ENCODE measurements at places on chromosomes 7 and 10.

GRCh38 chr7:77348371-77348813, 67.8 kb downstream of the GSAP start:
- no peak for DNase-seq

- DNase-seq = no peak
These were observed 65.7 kb downstream of the AP3M1 start for GRCh38 chr10:74084955-74085354.

- DNase-seq = no peak
These were observed 24.8 kb downstream of the NPTX2 start for GRCh38 chr7:98641646-98642500.

- DNase-seq = no peak
These were observed 263.5 kb upstream of the DKK1 start for GRCh38 chr10:52050429-52051047.

GRCh38 chr7:130900471-130901076, 166.6 kb upstream of the KLF14 start:
- DNase-seq = no peak

DNA sequence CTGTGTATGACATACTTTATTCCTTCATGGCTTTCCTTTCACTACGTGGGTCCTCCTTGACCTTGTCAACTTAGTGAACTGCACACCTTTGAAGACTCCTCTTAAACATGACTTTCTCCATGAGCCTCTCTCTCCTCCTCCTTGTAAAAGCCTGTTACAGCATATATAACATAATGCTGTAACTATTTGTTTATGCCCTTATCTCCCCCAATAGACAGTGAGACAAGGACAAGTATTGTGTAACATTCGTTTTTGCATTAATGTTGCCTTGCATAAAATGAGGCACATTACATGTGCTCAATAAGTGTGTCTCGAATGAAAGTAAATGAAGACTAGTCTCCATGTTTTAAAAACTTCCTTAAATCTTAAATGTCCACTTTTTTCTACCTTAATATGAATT, 4.3 kb upstream of the LAMB1 start:
- no peak for DNase-seq

GRCh38 chr7:29105191-29105590, 41.1 kb downstream of the CPVL start:
- DNase-seq = no peak

GRCh38 chr10:132526676-132527075, 10.9 kb upstream of the INPP5A start:
- no peak for DNase-seq

DNA sequence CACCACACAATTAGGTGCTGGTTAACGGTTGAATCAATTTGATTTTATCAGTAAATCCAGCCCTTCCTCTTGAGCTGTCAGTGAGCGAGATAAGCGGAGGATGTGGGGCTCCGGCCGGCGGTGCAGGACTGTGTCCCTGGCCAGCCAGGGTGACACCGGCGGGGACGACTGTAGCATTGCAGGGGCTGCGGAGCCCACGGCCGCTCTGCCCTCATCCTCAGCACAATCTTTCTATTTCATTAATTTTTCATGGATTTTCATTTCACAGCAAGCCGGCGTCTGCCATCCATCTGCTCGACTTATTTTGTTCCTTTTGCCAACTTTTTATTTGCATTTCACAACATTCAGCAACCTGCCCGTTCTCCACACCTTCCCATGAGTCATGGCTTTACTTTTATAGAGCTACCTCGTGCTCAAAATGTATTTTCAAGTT, 4.7 kb downstream of the ADARB2 start:
- DNase-seq = no peak

DNA sequence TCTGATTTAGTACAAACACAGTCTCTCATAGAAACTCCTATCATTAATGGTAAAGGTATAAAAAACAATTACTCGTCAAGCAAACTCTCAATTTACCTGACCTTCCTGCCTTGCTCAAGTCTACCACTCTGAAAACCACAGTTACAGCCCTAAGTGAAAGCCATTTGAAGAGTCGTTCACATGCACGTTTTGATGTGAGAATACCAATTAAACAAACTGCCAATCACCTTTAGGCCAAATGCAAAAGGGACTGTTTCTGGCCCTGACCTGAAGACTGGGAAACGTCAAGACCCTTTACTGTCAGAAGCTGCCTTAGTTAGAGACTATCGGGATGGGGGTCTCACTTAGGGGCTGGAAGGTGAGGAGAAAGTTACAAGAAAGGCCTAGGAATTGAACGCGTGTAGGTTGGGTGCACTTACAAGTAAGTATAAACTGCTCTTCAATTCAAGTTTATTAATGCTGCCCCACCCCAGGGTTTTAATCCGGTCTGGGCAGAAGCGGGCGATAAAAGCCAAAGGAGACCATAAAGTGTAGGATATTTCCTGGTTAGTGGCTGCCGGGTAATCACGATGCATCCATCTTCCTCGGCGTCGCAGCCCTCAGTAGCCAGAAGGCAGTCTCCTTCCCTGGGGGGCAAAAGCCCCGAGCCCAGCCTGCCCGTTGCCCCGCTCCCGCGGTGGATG, 935 bp downstream of the TM9SF3 start:
- DNase-seq = no peak

- no peak for DNase-seq
These were observed 29.4 kb upstream of the GPR26 start for GRCh38 chr10:123636598-123637325.

GRCh38 chr10:76126607-76127527, 695.4 kb downstream of the LRMDA start:
- DNase-seq = no peak

DNA sequence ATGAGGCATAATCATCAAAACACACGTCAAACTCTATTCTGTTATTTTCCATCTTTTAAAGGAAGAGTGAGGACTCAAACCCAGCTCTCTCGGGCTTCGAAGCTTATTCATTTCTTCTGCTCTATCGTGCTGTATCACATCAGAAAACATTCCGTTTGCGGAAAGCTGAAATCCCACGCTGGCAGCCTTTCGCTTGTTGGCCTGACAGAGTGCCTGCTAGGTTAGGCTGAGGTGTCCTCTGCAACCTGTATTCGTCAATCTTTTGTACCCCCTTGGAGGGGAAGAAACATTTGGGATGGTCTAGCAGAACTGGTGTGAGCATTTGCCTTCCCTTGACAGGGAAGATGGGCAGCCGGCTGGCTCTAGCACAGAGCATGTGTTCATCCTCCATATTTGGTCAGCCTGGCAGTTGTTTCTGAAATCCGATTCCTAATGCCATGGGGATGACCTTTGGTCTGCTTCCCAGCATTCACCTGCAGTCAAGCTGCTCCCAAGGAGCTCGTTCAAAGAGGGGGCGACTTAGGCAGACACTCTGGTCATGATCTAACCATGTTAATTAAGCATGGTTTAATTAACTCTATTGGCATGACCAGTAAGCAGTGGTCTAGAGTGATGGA, 55.2 kb downstream of the TACC2 start:
- no peak for DNase-seq

- no peak for DNase-seq
These were observed 35.2 kb downstream of the EPHB4 start for GRCh38 chr7:100791881-100792666.
